Coronary artery (tissue), 2 donors: ENCODE measurements at places on chromosomes 6 and 20.

GRCh38 chr6:158508450-158508849 lies 51.4 kb upstream of the TMEM181 start:
- no peak for DNase-seq

DNA sequence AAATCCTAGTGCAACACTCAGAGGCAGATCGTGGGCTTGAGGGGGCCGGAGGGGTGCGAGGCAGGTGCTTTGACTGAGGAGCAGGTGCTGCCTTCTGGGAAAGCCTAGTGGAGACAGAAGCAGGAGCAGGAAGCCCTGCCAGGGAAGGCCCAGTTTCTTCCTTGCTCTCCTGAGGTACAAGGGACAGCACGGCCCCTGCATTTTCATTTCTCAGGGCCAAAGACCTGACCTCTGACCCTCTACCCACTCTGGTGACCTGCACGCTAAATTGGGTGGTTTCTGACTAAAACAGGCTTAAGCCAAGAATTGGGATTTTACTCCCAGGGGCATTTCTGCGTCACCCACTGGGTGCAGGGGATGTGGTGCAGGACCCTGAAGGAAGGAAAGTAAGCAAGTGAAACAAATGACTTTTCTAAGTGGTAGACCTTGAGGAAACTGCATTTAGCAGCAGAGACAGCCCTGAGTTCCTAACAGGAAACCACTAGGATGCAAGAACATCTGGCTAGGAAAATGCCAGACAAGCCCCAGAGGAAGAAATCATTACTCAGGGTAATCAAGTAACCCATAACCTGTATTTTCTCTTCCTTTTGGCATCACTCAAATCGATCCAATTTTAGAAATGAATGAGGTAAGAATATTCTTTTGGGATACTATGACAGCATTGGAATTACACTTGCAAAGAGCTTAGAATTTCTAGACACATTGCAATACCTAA lies 141.7 kb downstream of the CD164 start:
- DNase-seq: no peak

- no peak for DNase-seq
These were observed 27.9 kb upstream of the HDAC2 start for GRCh38 chr6:113998811-113999210.

GRCh38 chr20:61186771-61187472 lies 65.1 kb upstream of the CDH4 start:
- no peak for DNase-seq

DNA sequence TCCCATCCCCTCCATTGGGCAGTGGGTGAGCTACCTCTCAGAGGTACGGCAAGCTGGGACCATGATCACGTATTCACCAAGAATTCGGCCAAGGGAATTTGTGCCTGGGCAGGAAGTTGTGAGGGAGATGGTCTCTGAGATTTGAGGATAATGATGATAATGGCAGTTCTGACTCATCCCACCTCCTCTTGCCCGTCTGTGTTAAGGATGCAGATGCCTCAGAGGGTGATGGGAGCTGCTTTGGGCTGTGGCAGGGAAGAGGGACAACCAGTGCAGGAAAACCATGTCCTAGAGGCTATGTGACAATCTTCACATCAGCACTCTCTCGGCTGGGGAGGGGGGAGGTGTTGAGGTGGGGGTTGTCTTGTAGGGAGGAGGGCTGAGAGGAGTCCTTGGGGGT lies 4.3 kb downstream of the TGM6 start:
- DNase-seq: no peak

DNA sequence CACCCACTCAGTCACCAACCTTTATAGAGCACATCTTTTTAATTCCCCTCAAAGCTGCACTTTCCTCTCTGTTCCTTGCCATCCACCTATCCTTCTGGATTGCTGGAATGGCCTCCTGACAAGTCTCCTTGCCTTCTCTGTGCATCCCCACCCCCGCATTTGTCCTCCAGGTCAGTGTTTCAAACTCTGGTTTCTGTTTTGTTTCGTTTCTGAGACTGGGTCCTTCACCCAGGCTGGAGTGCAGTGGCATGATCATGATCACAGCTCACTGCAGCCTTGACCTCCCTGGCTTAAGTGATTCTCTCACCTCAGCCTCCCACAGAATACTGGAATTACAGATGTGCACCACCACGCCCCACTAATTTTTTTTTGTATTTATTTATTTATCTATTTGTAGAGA lies 96.2 kb downstream of the PLCB1 start:
- no peak for DNase-seq

DNA sequence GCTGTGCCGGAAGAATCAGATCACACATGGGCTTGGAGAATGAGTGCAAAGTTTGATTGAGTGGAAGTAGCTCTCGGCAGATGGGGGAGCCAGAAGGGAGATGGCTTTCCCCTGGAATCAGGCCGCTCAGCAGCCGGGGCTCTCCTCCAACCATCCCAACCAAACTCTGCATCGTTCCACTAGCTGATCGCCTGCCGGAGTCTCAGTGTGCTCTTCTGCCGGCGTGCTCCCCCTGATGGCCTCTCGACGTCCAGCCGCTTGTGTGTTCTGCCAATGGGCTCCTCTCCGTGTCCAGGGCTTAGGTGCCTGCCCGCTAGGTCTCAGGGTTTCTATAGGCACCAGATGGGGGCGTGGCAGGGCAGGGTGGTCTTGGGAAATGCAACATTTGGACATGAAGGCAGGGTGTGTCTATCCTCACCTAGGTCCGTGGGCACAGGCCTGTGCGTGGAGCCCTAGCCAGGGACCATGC lies 4.9 kb upstream of the BIRC7 start:
- DNase-seq: no peak

- DNase-seq: no peak
These were observed 39.3 kb downstream of the PCNA start for GRCh38 chr20:5080384-5080877.

GRCh38 chr6:11058406-11058805 lies 14.3 kb upstream of the ELOVL2 start:
- DNase-seq: no peak

GRCh38 chr6:158338311-158339112 lies 26.2 kb downstream of the TULP4 start:
- no peak for DNase-seq

DNA sequence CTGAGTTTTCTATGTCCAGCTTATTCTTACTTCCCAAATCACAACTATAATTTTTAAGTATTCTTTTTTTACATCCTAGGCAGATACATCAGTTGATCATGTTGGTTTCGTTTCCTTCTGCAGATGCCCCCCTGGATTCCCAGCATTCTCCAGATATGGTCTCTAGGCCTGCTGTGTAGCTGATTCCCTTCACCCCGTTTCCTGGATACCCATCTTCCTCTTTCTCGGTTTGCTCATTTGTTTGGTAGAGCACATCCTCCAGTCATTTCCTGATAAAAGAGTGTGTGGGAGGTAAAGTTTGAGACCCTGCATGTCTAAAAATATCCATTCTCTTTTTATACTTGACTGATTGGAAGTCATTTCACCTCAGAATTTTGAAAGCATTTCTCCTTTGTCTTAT lies 66.4 kb downstream of the ANKS1A start:
- no peak for DNase-seq

DNA sequence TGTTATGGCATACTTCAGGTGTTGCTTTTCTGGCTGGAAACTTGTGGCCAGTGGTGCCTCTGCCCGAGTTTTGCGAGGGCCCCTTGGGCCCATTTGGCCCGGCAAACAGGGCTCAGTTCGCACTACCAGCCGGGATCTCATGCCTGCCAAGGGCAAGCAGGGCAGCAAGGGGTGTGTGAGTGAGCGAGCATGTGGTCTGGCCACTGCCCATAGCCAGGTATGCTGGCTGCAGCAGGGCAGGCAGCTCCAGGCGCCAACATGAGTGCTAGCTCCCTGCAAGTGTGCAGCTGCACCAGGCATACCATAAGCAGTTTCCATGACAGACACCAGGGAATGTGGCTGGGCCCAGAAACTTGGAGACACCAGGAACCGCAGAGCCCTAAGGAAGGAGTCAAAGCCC lies 389.5 kb downstream of the NKAIN2 start:
- no peak for DNase-seq

- DNase-seq: no peak
These were observed 2.0 kb downstream of the EEF1E1 start for GRCh38 chr6:8100159-8100854.

GRCh38 chr6:15247500-15248450 lies 1.9 kb downstream of the JARID2 start:
- peak; percentile 78 for DNase-seq

DNA sequence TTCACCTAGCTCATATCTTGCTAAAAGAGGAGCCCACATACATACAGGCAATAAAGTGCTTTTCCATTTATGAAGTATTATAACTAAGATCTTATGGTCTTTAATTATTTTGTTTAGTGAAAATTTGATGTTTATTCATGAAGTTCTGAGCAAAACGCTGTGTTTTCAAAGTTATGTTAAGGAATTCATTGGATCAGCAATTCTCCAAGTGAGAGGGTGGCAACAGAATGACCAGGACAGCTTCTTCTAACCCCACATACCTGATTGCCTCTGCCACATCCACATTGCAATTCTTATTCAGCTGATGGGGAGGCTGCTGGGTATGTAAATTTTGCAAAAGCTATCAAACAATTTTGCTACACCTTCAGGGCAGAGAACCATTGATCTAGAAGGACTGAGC lies 116.8 kb downstream of the OGFRL1 start:
- DNase-seq: no peak

- no peak for DNase-seq
These were observed 215.0 kb downstream of the ARID1B start for GRCh38 chr6:156992020-156992804.

- DNase-seq: no peak
These were observed 7.4 kb upstream of the CD24 start for GRCh38 chr6:106981926-106982325.

- DNase-seq: no peak
These were observed 9.9 kb downstream of the CYP21A2 start for GRCh38 chr6:32047855-32048766.

DNA sequence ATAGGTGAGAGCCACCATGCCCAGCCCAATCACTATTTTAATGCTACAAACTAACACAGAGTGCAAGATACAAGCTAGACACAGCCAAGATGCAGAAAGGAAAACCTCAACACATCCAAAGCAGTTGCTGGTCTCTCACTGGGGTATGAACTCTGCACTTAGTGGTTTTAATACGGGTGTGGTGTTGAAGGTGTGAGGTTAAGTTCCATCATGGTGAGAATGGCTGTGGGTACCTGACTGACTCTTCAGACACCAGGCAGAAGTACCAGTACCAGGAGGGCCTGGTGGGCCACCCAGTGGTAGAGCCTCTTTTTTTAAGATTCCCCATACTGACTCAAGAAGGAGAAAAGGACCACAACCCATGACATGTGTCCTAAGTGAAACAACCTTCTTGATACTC lies 13.0 kb downstream of the GNAS-AS1 start:
- no peak for DNase-seq

DNA sequence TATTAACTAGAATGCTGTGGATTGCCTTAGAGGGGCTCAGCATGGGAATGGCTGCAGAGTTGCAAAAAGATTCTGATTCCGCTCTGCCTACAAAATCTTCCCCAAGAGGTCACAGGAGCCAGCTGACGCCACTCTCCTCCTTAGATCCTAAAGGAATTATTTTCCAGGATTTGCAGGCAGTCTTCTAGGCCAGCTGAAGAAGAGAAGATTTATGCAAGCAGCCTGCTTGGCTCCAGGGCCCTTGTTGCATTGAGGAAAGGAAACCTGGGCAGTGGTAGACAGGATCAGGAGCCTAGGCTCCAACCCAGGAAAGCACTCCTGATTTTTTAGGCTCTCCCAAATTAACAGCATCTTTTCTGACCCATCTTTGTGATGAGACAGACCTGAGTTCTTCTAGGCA lies 245.8 kb downstream of the PKHD1 start:
- no peak for DNase-seq

DNA sequence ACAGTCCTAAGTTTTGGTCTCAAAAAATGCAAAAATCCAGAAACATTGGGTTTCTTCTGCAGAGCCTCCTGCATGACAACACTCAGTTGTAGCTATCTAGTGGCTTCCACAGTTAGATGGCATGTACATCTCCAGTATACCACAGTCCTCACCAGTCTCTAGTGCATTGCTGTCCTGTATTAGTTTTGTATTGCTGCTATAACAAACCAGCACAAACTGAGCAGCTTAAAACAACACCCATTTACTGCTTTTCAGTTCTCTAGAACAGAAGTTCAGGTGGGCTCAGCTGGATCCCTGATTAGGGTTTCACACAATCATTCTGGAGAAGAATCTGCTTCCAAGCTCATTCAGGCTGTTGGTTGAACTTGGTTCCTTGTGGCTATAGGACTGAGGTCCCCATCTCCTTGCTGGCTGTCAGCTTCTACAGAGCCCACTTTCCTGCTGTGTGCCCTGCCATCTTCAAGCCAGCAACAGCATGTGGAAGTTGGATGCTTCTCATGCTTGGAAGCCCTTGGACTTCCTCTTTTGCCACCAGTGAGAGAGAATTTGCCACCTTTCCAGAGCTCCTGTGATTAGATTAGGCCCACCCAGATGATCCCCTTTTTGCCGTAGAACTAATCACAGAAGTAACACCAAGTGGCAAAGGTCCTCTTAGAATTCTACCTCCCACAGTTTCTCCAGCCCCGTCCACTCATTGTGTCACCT lies 48.9 kb upstream of the TBC1D7 start:
- no peak for DNase-seq

DNA sequence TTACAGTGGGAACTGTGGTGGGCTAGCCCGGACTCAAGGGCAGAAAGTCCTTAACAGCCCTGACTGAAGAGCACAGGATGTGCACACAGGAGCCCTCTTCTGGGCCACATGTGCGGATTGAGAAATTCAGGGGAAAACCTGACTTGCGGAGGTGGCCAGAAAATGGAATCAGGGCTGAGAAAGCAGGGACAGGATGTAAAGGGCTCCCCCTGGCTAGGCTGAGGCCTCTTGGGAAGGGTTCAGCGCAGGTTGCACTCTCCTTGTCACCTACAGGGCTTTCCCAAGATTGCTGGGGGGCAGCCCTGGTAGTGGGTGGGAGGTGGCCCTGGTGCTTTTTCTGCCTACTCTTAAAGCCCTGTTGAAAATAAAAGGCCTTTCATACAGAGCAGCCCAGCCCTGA lies 251.2 kb downstream of the SLC24A3 start:
- DNase-seq: no peak

GRCh38 chr6:25312703-25313102 lies 33.5 kb downstream of the CARMIL1 start:
- no peak for DNase-seq

- DNase-seq: no peak
These were observed 89.1 kb downstream of the AIG1 start for GRCh38 chr6:143149771-143150170.

- no peak for DNase-seq
These were observed 1040.7 kb upstream of the FLRT3 start for GRCh38 chr20:15378151-15378550.

DNA sequence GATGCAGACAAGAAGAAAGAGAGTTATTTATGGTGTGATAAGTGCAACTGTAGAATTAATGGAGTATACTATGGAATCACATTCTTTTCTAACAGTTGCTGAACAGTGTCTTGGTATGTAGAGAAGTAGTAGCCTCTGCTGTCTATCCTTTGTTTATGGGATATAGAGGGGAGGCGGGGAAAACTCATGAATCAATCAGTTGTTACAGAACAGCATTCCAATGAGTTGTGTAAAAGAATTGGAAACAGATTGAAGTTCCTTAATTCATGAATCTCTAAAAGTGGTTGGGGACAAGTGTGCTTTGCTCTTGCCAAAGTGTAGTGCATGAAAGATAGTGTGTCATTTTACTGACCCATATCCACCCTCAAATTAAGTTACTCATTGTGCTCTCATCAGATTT lies 77.7 kb downstream of the FLRT3 start:
- no peak for DNase-seq
